Activated gamma-delta T cell (primary cell): ENCODE measurements at places on chromosomes 1 and 21.

DNA sequence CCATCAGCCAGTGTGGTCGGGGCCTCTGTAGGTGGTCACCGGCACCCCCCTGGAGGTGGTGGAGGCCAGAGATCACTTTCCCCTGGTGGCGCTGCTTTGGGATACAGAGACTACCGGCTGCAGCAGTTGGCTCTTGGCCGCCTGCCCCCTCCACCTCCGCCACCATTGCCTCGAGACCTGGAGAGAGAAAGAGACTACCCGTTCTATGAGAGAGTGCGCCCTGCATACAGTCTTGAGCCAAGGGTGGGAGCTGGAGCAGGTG, 961 bp downstream of the RBM15 start:
- no peak for DNase-seq

DNA sequence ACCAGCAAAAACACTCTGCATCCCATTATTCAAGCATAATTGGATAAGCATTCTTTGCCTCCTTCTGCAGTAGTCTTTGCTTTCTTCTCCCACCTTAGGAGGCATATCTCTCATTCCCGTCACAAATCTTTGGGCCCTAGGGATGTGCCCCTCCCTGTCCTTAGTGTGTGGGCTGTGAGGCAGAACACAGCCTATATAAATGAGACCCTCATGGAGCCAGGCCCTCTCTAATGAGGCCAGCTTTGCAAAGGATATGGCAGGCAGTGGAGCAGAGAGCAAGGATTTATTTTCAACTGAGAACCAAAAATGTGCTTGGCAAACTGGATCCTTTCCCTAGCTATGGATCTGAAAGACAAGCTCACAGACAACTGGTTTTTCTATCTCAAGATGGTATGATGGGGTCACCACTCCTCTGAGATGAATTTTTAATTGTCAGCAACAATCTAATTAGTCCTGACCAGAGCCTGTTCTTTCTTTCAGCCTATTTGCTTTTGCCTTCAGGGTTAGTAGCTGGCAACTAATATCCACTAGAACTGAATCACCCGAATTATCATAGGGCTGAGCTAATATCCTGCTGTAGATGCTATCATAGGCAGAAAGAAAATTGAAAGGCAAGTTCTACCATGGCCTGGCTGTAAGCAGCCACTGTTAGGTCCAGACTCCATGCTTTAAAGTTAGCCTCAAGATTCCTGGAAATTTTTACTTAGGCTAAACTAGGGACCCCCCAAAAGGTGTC, 134.2 kb downstream of the SYT2 start:
- no peak for DNase-seq

GRCh38 chr1:206792939-206793607, 20.8 kb upstream of the IL10 start:
- DNase-seq = no peak

GRCh38 chr1:21507511-21508270, 1.5 kb upstream of the ALPL start:
- DNase-seq = no peak

GRCh38 chr21:36145259-36145658, 10.4 kb downstream of the CBR3 start:
- DNase-seq = no peak

- DNase-seq = no peak
These were observed 43.4 kb downstream of the RSPH1 start for GRCh38 chr21:42452401-42453223.

GRCh38 chr1:192737306-192737705, 71.5 kb upstream of the RGS2 start:
- DNase-seq = no peak

- DNase-seq = no peak
These were observed 3.1 kb upstream of the DSCAM start for GRCh38 chr21:40850071-40850470.

GRCh38 chr1:66292944-66293343, 241.0 kb upstream of the SGIP1 start:
- no peak for DNase-seq

DNA sequence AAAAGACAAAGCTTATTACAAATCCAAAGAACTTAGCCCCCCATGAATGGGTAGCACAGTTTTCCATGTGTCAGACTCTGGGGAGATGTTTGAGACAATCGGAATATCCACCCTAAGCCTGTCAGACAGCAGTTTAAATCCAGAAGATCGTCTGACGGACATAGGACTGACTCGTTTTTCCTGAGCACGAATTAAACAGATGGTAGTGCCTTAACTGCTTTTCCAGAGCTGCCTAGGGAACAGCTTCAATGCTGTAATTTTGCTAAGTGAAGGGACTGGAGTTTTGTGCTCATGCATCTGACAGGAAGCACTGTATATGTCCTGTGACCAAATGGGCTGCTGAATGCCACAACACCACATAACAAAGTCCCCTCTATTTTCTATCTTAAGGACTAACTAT, 48.6 kb downstream of the PCNX2 start:
- no peak for DNase-seq

DNA sequence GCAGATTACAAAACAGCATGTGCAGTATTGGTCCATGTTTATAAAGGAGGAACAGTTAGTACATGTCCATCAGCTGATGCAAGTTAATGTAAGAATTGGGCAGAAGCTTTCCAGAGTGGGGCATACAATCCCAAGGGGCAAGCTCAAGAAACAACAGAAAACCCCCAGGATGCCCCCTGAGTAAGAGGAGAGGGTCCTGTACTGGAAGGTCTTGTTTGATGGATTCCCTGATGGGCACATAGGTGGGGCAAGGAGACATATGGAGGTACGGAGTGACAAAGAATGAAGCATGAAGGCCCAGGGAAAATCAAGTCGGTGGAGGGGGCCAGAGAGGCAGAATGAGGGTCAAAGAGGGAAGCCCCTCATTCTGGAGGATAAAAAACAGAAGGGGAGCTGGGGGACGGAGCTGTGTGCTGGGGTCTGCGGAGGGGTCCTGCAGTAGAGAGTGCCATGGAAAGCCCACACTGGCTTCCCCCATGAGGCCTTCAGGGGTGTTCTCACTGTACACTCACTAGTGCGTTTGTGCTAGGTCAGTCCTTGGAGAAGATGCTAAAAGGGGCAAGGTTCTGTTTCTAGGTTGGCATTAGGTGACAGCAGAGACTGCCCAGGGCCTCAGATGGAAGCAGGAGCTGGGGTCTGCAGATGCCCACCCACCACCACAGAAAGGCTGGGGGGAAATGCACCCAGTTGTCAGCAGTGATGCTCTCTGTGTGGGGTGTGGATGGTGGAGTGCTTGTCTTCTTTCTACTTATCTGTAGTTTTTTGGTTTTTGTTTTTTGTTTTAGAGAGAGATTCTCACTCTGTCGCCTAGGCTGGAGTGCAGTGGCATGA, 12.5 kb upstream of the MATN1 start:
- no peak for DNase-seq

GRCh38 chr1:85599076-85599491, 18.5 kb downstream of the CCN1 start:
- no peak for DNase-seq

DNA sequence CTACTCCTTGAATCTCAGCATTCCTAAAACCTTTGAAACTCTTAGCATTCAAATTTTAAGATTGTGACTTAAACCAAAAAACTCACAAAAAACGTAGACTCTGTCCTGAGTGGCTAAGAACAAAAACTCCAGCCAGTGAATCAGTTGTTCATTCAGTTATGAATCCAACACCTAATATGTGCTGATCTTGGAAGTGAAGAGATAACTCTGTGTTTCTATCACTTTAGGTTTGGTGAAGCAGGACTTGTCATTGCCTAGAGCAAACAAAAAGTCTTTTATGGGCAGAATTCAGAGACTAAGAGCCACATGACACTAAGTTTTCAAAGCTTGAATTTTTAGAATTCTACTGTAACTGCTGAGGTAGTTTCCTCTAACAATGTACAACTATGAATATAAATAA, 10.4 kb upstream of the GPR137B start:
- no peak for DNase-seq

DNA sequence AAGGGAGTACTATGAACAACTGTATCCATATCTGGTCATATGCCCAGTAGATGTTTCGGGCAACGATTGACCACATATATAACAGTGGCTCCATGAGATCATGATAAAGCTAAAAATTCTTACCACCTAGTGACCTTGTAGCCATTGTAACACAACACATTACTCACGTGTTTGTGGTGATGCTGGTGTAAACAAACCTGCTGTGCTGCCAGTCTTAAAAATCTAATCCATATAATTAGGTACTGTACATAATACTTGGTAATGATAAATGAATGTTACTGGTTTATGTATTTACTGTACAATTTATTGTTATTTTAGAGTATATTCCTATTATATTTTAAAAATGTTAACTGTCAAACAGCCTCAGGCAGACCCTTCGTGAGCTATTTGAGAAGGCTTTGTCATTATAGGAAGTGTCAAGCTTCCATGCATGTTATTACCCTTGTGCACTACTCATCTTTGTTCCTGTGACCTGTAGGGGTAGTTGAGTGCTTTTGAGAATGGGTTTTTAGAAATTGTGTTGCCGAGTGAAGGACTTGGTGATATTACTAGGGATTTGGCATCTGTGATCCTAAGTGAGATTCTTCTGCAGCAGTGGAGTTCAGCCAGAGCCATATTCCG, 23.6 kb downstream of the DIP2A start:
- no peak for DNase-seq

- no peak for DNase-seq
These were observed 5.7 kb downstream of the LAMB3 start for GRCh38 chr1:209646558-209646957.

DNA sequence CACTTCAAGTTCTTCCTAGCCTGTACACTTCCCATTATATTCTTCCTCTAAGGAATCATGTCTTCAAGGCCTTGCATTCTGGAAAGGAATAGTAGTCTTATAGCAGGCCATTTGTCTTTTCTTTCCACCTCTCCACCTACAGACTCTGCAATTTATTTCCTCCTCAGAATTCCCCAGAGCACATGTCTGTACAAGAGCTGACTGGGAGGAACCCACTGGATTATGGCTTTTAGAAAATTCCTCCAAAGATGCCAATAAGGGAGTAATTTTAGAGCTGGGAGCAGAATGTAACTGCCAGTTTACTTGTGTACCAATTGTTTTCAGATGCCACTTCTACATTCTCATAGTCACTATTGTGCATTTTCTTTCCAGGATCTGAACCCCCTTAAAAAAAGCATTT, 3.4 kb upstream of the PSMG1 start:
- DNase-seq = no peak

- DNase-seq = no peak
These were observed 48.8 kb upstream of the HMGB4 start for GRCh38 chr1:33815061-33815460.

- DNase-seq = no peak
These were observed 327.9 kb upstream of the BEND5 start for GRCh38 chr1:49104575-49104974.

DNA sequence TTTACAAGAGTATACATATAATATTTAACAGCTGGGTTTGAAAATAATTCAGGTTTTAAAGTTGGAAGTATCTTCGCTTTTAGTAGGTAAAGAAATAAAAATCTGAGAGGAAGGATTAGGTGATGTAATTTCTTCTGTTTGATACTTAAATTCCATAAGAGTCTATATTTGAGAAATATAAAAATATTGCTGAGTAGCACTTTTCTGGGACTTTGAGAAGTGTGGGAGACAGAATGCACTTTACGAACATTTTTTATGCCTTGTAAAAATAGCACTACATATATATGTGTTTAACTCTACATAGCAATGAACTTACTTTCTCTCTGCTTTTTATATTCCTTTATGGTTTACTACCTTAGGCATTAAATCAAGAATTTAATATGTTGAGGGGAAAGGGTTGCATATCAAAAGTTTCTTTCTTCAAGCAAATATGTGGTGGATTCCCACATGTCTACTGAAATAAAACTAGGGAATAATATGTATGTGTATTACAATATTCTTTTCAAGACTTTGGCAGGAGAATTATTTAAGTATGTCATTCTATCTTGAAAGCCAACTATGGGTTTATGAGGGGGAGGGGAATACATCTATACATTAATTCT, 266.7 kb upstream of the ADAMTS5 start:
- DNase-seq = no peak

DNA sequence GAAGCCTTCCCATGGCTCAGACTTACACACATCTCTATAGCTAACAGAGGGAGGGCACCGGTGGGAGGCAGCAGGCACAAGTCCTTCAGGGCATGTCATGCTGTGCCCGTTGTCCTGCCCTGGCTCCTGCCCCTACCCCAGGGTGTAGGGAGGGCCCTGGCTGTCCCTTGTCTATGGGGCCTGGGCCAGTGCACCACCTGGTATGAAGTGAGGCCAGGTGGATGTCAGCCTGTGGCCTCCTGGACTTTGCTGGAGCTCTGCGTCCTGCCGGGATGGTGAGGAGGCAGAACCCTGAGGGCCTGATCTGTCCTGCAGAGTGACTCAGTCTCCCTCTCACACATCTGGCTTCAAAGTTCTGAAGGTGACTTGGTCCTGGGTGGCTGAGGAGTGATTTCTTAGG, 47.3 kb upstream of the GPR37L1 start:
- DNase-seq = no peak

DNA sequence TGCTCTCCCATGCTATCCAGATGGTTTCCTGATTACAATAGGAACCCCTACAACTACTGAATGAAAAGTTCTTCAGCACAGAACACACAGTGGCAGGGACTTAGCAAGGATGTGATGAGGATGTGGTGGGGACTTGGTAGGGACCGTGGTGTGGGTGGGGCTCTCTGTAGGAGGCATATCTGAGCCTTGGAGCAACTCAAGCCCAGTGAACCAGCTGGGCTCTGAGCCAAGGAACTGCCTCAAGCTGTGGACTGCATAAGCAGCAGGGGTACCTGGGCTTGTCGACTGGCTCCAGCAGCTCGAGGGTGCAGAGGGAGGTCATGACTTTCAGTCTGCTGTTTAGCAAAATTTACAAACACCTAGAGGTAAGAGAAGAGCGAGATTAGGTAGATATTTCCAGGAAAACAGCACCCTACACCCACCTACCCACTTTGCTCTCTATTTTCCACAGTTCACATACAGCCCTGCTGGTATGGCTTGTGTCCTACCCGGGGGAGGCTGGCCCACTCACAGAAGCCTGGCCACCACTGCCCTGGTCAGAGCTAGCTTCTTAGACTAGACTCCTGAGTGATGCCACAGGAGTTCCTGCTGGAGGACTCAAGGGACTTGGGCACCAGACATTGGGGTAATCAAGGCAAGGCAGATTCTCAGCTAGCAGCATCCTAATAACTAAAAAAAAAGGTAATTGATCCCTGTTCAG, 86.8 kb upstream of the GCLM start:
- DNase-seq = no peak

DNA sequence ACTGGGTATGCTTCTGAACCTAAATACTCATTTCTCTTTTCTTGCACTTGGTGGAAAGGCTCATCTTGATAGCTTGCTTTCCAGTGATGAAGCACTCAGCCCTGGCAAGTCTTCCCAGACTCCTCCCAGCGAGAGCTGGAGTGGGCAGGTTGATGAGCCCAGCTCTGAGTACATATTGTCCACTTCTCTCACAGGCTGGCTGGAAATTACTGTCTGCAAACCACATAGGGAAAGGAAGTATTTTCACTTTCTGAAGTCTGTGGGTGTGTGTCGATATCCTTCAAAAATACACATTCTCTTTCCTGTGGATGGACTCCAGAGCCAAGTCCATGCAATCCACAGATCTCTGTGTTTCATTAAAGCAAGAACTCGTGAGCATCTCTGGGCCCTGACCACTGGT, 38.7 kb upstream of the CNTN2 start:
- no peak for DNase-seq
